Adipocyte (in vitro differentiated cells): ENCODE measurements at places on chromosomes 16 and 17.

DNA sequence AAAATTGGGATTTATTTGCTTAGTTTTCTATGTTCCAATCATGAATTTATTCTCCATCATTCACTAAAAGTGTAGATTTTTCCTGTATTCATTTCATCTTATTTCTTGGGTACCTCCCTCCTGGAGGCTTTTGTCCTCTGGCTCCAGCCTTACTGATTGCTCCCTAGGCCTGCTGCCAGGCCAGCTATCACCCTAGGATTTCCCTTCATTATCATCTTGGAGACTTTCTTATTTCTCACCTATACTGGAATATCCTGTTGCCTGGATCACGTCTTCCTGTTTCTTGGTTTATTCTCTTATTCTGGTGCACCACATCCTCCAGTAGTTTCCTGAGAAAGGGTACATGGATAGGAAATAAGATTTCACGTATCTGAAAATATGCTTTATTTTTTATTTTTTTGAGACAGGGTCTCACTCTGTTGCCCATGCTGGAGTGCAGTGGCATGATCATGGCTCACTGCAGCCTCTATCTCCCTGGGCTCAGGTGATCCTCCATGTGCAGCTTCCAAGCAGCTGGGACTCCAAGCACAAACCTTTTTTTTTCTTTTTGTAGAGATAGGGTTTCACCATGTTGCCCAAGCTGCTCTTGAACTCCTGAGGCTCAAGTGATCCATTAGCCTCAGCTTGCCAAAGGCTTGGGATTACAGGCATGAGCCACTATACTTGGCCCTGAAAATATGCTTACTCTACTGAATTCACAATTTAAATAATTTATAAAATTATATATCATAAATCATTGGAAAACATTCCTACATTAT, 13.3 kb upstream of the KPNB1 start:
- no peak for DNase-seq

GRCh38 chr17:55577687-55578086, 66.4 kb upstream of the SMIM36 start:
- no peak for DNase-seq

DNA sequence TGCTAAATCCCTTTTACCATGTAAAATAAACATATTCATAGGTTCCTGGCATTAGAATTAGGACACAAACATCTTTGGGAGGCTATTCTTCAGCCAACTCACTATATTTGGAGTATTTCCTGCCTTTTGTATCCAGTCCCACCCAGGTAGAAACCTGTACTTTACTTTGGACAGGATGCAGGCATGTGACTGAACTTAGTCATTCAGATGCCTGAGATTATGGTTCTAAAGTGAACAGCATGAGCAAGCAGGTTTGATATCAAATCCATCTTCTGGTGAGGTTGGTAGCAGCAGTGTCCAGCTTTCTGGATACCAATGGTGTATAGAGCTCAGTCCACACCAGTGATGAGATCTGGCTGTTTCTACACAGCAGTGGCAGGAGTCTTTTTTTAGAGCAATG, 20.2 kb downstream of the CA10 start:
- DNase-seq = no peak

- DNase-seq = no peak
Observed at GRCh38 chr17:16429083-16429482, 13.7 kb downstream of the TRPV2 start.

- no peak for DNase-seq
Observed at GRCh38 chr17:49523706-49524472, 28.8 kb downstream of the NGFR start.

GRCh38 chr17:74454197-74455024, 12.0 kb upstream of the CD300A start:
- DNase-seq = no peak

DNA sequence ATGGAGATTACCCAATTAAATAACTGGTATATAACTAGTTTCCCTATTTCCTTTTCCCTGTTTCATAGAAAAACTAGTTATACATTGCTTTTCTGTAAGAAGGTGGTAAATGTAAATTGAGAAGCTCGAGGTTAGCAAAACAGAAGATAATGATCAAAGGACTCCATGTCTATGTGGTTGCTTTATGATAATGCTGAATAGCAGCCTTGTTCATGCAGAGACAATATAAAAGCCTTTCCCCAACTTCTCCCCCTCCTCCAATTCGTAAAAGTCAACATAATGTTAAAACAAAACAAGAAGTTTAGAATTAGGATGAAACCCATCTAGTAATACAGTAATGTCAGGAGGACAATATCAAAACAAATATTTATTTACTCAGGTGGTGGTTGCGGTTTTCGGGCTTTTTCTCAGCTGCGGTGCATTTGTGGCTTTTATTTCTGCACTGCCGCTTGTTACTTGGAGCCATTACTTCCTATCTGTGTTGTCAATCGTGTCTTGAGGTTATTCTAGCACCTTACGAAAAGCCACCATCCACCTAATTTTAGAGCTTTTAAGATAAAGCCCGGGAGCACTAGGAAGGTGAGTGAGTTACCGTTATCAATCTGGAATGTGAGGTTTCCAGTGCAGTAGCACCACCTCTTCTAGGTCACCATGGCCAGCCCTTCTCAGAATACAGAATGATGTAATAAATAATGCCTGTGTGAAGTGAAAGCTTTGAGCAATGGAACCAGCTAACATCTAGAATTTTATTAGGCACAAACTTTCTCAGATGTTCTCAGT, 297.5 kb downstream of the CDH13 start:
- no peak for DNase-seq

DNA sequence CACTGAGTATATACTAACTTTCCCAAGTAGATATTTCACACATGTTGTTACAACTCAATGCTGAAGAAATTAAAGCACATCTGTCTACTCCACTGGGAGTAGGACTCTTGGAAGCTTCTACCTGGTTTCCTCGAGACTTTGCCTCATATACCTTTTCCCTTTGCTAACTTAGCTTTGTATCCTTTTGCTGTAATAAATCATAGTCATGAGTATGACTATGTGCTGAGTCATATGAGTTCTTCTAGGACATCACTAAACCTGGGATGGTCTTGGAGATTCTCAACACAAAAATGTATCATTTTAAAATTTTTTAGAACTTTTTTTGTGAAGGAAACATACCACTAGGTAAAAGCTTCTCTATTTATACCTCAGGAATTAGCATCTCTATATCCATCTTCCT, 39.8 kb downstream of the ABCA5 start:
- DNase-seq = no peak

DNA sequence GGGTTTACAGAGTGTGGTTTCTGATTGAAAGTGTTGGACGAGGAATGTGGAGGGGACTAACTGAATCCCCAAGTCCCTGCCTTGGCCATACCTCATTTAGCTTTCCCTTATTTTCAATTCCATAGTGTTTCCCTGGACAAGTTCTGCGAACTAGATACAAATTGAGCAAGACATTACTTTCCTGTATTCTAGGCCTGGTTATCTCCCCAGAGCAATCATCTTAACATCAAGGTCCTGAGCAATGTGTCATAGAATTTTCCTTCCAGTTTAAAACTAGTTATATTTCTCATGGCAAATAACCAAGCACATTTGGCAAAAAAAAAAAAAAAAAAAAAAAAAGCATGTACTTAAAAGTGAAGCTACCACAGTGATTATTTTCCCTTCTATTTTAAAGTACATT, 330.1 kb downstream of the CDH11 start:
- peak; percentile 31 for DNase-seq

GRCh38 chr16:2795395-2796143, 2.7 kb upstream of the PRSS41 start:
- no peak for DNase-seq

DNA sequence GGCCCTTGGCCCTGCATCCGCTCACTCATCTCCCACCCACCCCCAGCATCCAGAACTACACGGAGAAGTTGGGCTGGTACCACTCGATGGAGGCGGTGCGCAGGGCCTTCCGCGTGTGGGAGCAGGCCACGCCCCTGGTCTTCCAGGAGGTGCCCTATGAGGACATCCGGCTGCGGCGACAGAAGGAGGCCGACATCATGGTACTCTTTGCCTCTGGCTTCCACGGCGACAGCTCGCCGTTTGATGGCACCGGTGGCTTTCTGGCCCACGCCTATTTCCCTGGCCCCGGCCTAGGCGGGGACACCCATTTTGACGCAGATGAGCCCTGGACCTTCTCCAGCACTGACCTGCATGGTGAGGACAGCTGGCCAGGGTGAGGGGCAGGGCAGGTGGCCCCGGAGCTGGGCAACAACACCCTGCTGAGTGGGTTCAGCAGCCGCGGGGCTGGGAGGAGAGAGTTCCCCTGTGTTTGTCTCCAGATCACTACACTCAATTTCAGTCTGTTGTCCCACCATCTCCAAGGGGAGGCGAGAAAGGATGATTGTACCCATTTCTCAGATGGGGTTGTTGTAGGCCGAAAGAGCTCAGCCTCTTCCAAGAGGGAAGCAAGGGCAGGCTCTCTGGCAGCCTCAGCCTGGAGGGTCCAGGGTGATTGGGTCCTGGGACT, 14.4 kb downstream of the MMP15 start:
- no peak for DNase-seq

GRCh38 chr17:75839942-75840798, 4.0 kb downstream of the UNC13D start:
- no peak for DNase-seq

GRCh38 chr16:84823484-84823883, 3.7 kb downstream of the CRISPLD2 start:
- peak; percentile 56 for DNase-seq

- no peak for DNase-seq
Observed at GRCh38 chr17:43354371-43354770, 44.4 kb upstream of the ARL4D start.

DNA sequence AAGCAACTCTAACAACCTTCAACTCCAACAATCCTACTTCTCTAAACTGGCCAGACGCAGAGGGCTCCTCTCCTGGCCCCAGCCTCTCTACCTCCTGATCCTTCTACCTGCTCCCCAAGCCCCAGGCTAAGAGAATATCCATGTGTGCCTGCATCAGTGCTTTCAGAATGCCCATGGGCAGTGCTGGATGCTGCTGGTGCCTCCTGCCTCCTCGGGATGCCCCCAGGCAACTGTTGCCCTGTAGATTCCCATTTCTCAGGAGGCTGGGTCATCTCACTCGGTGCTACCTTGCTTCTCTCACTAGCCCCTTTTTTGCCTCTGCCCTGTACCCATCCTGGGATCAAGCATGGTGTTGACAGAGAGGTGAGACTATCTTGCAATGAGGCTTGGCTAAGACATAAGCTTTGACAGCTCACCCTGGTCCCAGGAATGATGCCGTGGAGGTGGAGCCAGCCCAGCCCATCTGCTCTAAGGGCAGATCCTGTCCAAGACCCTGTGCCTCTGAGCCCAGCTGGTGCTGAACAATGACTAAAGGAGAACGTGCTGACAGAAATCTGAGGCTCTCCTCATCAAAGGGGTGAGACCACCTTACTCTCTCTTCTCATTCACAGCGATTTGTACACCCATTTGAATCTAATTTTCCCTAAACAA, 19.4 kb upstream of the SUPT4H1 start:
- no peak for DNase-seq

DNA sequence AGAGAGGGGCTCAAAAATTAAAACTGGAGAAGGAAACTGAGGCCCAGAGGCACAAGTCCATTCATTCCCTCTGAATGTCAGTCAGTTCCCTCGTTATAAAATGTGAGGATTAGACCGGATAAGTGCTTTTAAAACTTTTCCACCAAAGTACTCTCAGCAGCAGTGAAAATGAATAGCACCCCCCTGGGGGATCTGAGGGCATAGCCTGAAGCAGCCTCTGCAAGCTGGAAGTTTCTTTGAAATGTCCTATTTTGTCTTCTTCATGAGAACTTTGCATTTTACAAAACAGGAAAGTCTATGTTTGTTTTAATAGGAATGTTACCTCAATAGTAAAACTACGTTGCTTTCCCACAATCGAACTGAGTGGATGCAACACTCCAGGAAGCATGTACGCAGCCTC, 273.0 kb downstream of the CEP112 start:
- no peak for DNase-seq
